Cardiac fibroblast (primary cell): ENCODE measurements at places on chromosomes 3 and 15.

DNA sequence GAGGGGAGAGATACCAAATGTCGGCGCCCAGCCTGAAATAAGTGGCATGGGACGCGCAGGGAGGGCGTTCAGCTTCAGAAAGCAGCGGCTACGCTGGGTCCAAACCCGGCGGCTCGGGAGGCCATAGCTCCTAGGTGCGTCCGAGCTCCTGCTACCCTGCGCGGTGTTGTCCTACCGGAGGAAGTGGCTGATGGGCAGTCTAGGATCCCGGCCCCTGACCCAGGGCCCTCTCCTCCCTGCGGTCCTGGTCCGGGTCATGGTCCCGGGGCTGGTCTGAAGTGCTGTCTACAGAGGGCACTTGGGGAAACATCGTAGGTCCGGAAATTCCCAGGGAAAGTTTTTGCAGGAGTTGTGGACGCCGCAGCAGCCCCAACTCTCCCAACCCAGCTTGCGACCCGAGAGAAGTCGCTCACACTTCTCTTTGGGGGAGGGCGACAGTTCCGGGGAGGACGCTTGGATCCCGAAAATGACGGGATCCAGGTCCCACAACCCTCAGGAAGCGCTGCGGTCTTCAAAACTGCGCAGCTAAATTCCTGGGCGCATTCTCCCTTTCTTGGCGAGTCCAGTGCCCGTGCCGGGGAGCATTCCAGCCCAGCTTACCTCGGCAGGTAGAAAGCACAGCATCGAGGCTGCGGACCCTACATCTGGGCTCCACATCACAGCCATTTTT lies 9.1 kb upstream of the FOXB1 start:
- no peak for DNase-seq

GRCh38 chr3:113620091-113620490 lies 76.4 kb downstream of the USF3 start:
- no peak for DNase-seq

DNA sequence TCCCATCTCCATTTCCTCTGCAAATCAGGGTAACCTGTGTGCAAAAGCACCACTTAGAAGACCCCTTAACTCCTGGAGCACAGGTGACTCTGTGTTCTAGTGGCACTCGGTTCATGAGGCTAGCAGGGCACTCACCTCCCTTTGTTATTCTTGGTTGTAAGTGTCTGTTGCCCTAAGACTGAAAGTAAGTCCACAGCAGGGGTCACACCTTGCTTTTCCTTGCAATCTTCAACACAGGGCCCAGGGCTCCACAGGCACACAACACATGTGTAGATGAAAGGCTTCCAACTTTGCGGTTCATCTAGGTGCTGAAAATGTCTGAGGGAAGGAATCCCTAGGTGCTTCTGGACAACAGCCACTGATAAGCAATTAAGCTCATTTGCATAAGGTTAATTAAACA lies 2.9 kb downstream of the RNU6-1 start:
- DNase-seq: no peak

DNA sequence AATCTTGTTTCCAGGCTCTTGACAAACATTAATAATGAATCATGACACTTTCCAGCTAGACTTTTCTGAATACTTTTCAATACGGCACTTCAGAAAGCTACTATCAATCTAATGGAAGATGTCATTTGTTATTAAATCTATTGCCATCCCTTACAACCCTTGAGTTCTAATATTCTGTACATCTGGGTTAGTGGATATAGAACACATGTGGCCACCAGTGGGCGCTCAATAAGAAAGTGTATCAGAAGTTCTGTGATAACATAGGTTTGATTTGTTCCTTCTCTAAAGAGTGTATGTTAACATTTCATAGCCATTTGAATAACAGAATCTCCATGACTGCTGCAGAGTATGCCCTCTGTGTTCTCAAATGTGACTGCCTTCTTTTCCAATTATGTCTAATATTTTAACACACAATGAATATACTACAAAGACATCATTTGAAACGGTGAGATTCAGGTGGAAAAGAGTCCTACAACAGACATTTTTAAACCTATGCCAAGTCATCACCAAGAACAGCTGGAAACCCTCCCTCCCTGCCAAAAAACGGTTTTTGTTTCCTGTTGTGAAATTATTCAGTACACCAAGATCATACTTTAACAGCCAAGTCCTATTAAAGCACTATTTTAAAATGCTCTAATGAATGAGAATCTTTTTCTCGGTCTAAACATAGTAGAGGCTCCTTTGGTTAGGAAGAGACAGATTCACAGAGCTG lies 22.2 kb downstream of the ALDH1A2 start:
- peak; percentile 62 for DNase-seq

DNA sequence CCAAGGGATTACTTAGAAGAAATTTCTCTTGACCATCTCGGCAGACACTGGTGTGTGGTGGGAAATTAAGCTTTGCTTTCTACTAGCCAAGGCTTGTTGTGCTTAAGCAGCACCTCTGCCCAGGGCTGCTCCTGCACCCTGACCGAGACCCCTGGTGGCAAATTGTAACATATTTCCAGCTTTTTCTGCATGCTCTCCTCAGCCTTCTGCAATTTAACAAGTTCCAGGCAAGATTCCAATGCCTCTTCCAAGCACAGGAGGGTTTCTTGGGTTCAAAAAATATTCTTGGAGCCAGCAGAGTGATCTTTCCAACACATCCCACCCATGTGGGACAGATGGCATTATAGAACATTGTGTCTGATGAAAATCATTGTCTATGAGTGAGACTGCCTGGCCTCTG lies 210.5 kb downstream of the CLSTN2 start:
- DNase-seq: no peak

GRCh38 chr15:67707520-67708283 lies 117.6 kb upstream of the SKOR1 start:
- DNase-seq: no peak

DNA sequence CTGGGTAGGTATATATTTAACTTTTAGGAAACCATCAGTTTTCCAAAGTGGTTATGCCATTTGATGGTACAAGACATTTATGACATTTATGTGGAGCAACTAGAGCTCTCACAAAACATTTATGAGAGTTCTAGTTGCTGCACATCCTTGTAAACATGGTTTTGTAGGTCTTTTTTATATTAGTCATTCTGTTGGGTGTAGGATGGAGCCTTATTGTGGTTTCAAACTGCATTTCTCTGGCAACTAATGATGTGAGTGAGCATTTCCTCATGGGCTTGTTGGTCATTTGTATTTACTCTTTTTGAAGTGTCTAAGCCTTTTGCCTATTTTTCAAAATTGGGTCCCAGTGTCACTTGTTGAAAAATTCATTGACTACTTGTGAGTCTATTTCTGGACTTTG lies 45.7 kb upstream of the MGLL start:
- DNase-seq: no peak

DNA sequence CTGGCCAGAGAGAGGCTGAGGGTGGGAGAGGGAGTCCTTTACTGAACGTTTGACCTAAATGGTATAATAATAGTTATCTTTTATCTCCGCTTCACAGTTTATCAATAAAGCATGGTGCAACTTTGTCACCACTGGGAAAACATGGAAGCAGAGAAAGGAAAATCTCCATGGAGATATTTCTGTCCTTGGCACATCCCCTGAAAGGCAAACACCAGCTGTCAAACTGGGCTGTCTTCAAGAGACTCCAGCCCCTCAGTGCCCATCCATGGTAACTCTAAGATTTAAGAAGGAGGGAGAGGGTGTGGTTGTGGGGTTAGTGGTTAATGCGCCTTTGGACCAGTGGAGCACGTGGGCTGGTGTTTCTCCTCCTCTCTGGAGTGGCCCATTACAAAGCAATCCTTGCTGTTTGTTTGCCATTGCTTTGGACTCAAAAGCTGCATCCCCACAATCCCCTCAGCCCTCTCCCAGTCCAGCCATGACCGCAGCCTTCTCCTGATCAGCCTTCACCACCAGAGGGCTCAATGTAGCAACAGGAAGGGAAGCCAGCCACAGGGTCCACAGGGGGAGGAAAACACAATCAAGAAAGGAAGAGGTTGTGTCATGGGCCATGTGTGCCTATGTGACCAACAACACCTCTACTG lies 38.2 kb upstream of the FAM174B start:
- DNase-seq: peak; percentile 12

GRCh38 chr15:101613130-101614000 lies 38.8 kb downstream of the TM2D3 start:
- DNase-seq: peak; percentile 51

DNA sequence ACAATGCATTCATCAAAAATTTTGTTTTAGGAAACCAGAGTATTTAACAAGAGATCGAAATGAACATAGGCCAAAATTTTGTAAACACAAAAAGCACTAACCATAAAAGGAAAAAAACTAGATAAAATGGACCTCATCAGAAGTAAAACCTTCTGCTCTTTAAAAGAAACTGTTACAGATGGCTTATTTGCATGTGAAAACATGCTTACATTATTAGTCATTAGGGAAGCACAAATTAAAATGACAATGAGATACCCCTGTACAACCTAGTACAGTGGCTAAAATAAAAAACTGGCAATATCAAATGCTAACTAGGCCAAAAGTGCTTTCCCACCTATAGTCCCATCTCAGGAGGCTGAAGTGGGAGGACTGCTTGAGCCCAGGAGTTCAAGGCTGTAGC lies 19.3 kb downstream of the UBR1 start:
- DNase-seq: peak; percentile 37

GRCh38 chr3:9056581-9056980 lies 93.3 kb upstream of the RAD18 start:
- no peak for DNase-seq

GRCh38 chr15:95016511-95017229 lies 785.3 kb downstream of the MCTP2 start:
- no peak for DNase-seq

- no peak for DNase-seq
These were observed 95.3 kb downstream of the TIGIT start for GRCh38 chr3:114389156-114389555.

DNA sequence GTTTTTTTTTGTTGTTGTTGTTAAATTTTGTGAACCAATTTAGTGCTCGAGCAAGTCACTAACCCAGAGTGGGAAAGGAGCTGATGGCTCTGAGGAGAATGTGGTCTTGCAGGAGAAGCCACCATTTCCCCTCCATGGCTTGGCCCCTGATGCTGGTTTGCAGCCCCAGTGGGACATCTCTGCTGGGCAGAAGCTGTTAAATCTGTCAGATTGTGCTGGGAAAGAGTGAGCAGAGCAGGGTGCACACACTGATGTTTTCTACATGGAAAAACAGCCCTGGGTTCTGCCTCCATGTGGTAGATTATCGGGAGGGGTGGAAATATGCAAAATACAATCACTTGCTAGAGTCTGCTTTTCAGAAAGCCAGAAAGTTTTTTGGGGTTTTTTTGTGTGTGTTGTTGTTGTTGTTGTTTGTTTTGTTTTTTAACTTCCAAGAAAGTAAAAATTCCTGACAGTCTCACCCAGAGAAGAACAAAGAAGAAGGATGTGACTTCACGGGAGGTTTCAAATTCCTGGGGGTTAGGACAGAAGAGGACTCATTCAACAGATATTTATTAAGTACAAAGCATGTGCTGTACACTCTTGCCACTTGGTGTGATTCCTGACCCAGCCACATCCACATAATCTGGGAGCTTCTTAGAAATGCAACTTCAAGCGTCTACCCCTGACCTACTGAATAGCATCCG lies 133.7 kb downstream of the FOXB1 start:
- DNase-seq: peak; percentile 69

- peak; percentile 21 for DNase-seq
These were observed 20.7 kb upstream of the OTOL1 start for GRCh38 chr3:161475905-161476304.

- peak; percentile 33 for DNase-seq
These were observed 7.3 kb downstream of the SRPRB start for GRCh38 chr3:133812872-133813271.

DNA sequence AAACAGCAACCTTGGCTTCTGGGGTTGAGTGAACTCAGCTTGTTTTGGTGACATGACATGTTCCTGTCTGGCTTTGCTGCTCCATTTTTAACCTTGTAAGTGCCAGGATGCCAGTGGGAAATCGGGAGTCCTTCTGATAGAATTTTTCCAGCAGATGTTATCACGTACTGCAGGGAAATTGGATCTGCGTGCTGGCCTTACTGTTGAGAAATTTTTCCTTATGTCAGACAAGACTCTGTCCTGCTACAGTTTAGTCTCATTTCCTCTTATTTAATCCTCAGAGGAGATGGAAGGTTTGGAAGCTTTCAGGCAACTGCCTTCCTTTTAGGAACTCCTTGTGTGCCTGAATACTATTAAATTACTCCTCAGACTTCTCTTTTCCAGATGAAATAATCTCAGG lies 80.6 kb downstream of the PGPEP1L start:
- peak; percentile 37 for DNase-seq
